ENCODE measurements at places on chromosomes 5 and 9.

DNA sequence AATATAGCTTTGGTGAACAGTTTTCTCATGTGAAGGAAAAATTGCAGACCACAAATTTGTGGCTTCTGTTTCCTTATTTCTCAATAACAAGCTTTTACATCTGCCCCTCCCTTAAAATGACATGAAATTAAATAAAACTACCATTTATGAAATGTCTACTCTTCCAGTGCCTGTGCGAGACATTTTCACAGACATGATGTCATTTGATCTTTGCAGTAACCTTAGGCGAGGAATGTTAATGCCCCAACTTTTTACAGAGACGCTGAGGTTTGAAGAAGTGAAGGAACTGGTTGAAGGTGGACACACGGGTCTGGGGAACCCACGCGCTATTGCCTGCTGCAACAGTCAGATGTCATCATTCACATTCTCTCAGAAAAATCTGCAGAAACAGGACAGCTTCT, 61.5 kb downstream of the OSTF1 start:
- DNase-seq = no peak

DNA sequence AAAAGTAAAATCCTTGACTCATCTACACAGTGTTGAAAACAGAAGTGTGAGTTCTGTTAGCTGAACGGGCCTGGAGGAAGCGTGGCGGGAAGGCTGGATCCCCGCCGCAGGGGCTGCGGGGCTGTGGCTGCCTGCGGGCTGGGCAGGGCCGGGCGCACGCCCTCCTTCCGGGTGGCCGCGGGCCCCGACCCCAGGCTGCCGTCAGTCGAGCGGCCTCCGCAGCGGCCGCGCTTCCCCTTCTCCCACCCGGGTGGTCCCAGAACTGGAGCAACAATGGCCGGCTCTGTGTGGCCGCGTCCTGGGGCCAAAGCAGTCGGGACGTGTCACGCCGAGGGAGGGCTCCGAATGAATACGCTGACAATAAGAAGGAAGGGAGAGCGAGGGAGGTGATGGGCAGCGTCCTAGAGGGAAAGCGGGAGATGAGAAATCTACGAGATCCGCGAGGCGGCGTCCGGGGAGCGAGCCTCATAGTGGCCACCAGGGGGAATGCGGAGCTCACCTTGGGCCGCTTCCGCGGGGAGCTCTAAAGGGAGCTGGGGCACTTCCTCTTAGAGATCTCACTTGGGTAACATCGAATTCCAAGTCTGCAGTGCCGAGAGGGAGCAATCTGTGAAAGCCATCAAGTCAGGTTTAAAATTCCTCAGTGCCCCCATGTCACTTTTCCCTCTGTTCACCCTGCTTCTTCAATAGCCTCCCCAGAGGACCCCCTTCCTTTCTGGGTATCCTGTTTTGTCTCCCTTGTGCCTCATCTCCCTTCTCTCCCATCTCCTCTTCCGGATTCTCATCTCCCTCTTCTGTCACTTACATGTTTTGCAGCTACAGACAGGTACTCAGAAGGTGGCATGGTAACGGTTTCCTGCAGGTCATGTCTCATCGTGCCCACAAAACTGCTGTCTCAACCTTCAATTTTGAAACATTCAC, 83.9 kb downstream of the SLC1A3 start:
- DNase-seq = peak; percentile 40

DNA sequence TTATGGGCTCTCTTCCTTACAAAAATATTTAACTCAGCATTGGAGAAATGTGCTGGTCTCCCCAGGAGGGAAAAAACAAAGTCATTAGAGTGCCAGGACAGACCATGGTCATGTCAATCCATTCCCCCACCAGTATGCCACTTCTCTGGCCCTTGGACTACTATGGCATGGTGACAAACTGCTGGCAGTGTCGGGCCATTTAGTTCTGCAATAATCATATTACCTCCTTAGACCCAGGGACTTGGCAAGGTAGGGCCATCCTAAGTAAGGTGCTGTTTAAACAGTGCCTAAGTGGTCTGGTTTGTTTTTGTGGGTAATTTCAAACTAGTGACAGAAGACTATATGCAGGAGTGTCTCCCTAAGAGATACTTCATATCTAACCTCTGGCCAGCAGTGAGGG, 177.8 kb upstream of the STK32A start:
- no peak for DNase-seq

GRCh38 chr5:76406014-76406413, 2.9 kb downstream of the IQGAP2 start:
- no peak for DNase-seq

GRCh38 chr5:136200761-136201160, 7.8 kb upstream of the SMIM32 start:
- no peak for DNase-seq

GRCh38 chr9:111514967-111515366, 10.0 kb upstream of the ZNF483 start:
- DNase-seq = no peak

- no peak for DNase-seq
These were observed 7.5 kb downstream of the ZNF608 start for GRCh38 chr5:124738681-124739633.

- no peak for DNase-seq
These were observed 229.1 kb downstream of the ESM1 start for GRCh38 chr5:54756301-54756700.
